ENCODE measurements at places on chromosomes 11 and 22. TPM values are rescaled to one million over a fixed set of nuclear protein-coding genes. Genes with fewer than 3 reads are reported as not detected.
A peak's percentile ranks its signal among the peaks of the same experiment; 100 is the strongest.

DNA sequence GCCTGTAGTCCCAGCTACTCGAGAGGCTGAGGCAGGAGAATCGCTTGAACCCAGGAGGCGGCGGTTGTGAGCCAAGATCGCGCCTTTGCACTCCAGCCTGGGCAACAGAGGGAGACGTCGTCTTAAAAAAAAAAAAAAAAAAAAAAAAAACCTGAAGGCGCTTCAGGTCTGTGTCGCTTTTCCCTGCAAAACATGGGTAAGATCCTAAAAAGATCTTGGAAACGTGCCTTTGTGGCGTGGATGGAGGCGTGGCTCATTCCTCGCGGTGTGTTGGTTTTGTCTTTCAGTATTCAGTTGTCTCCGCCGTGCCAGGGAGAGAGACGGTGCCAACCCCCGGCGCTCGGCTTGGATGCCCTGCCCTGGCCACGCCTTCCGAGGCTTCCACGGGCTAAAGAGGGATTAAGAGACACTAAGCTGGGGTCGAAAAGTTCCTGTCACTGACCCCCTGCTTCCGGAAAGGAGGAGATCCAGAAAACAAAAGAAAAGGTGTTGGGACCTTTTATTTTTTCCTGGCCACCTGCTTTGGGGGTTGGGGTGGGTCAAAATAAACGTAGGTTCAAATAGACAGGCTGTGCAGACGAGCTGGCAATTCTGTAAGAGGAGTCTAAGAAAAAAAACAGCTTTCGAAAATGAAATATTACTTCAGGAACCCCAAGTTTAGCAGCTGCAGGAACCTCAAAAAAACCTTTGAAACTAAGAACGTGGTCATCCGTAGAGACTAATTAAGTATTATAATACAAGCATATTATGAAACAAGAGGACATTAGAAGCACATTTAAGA, 1.1 kb upstream of the SLC35F2 start:
- peak; percentile 63 for DNase-seq

DNA sequence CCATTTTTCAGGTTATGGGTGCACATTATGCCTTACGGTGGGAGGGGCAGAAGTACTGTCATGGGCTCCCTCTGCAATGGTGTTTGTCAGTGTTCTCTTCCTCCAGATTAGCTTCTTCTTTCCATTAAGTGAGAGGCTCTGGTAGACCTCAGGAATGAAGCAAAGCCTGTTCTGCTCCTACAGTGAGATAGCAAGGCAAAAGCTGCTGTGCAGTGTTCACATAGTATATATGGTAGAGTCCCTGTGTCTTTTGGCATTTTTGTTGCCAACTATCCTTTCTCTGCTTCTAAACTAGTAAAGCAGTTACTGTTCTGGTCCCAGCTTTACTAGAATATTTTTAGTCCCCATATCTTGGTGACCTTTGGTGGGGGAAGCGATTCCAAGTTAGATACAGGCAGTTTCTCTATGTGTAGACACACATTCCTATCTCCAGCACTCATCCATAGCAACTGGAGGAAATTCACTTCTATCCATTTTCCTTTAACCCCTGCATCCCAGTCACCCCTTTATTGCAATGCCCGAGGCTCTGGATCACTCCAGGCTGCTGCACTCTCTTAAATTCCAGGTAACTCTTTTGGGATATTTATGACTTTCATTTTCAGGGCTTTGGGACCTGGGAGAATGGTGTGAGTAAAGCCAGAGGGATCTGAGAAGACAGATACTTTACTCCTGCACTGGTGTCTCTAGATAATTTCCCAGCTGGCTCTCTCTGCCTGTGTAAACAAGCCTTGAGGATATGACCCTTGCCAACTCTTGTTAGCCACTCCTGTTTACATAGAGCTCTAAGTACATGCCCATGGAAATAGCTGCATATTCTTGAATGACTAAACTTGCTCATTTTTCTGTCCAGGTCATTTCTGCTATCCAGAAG, 3.9 kb upstream of the TRIM34 start:
- no peak for DNase-seq

OR51E2 gene
- polyA plus RNA-seq: not detected

DNA sequence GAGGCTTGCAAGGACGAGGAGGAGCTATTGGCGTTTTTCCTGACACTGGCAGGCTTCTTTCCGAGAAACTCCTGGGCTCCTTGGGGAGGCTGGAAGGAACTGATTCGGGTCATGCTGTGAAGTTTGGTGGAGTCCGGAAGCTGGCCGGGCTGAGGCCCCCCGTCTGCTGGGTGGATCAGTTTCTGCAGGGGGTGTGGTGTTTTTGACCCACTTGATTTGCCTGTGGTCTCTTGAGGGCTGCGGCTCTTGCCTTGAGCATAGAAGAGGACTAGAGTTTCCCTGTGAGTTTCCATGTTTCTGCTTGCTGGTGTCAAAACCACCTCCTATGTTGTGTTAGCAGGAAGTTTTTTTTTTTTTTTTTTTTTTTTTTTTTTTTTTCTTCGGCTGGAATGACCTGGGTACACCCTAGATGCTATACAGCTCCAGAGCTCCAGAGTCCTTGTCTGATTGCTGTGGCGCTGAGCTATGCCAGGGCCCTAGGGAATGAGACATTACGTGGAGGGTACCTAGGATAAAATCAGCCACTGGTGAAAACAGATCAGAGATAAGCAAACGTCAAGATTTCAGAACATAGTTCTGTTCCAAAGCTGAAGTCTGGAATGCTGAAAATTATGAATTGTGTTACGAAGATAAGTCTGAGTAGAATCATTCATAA, 728 bp downstream of the TBC1D22A start:
- no peak for DNase-seq

RIC3 gene
- polyA plus RNA-seq: 6.4 TPM

SLC7A4 gene
- polyA plus RNA-seq: 0.92 TPM

- no peak for DNase-seq
These were observed 818.6 kb downstream of the FAM181B start for GRCh38 chr11:81915045-81915444.

DNA sequence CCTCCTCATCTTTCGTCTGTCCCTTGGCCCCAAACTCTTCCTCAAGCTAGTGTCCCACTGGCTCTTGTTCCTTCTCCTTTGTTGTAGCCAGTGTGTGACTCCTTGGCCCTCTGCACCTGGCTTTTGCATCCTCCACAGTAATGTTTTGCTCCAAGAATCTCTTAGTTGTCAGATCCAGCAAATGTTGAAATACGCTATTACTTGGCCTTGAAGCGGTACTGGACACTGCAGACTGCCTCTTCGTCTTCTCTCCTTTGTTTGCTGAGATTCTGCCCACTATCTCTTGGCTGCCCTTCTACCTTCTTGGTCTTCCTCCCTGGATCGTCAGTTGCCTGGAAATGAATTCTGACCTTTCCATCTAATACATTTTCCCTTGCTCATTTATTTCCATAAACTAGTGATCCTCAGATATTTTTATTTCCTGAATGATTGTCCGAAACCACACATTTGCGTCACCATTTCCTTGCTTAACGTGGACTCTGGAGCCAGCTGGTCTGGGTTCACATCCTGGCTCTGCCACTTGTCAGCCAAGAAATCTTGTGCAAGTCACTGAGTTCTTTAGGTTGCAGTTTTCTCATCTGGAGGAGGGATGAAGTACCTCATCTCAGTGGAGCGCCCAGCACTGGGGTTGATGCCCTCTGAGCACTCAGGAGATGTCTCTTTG, 113.6 kb downstream of the LDLRAD3 start:
- DNase-seq: no peak

DNA sequence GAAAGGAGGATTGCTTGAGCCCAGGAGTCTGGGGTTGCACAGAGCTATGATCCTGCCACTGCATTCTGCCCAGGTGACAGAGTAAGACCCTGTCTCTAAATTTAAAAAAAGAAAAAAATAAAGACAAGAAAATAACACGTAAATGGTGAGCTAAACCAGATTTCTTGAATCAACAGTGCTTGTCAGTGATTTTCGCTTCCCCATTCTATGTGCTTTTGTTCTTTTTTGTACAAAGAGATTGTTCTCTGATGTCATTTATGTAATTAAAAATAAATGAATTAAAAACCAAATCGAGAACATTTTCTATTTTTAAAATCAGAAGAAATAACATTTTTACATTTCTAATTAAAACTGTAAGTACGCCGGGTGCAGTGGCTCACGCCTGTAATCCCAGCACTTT, 19.8 kb upstream of the SLC29A2 start:
- DNase-seq: no peak

LRRC74B gene
- 0.03 TPM for polyA plus RNA-seq
